ENCODE measurements at places on chromosomes 12 and 14. TPM values are rescaled to one million over a fixed set of nuclear protein-coding genes. Genes with fewer than 3 reads are reported as not detected.

Gene GPR135
- polyA plus RNA-seq: 2.3 TPM

Gene SLCO1B1
- not detected for polyA plus RNA-seq

Gene KRT82
- not detected for polyA plus RNA-seq

Gene TMEM63C
- 2.3 TPM for polyA plus RNA-seq

Gene ADAM21
- 0.60 TPM for polyA plus RNA-seq

Gene BICDL1
- 3.6 TPM for polyA plus RNA-seq

Gene CIDEB
- 13.7 TPM for polyA plus RNA-seq

Gene TMEM179
- 1.6 TPM for polyA plus RNA-seq

Gene LPAR5
- polyA plus RNA-seq: 1.3 TPM

Gene PNP
- 11.9 TPM for polyA plus RNA-seq

Gene KRT72
- polyA plus RNA-seq: not detected

Gene CMA1
- not detected for polyA plus RNA-seq

Gene RASAL1
- polyA plus RNA-seq: not detected

Gene OR2AP1
- not detected for polyA plus RNA-seq

Gene TAS2R8
- not detected for polyA plus RNA-seq

Gene CDKN1B
- 63.9 TPM for polyA plus RNA-seq

Gene GNG2
- polyA plus RNA-seq: 51.3 TPM

Gene MED6
- polyA plus RNA-seq: 30.4 TPM

Gene TMEM121
- polyA plus RNA-seq: 1.0 TPM

Gene KLRF1
- not detected for polyA plus RNA-seq

Gene TXNRD1
- 31.4 TPM for polyA plus RNA-seq

Gene APOF
- polyA plus RNA-seq: 0.09 TPM

Gene KERA
- 197 TPM for polyA plus RNA-seq

Gene GPR132
- 0.83 TPM for polyA plus RNA-seq

Gene TIGAR
- 7.3 TPM for polyA plus RNA-seq

Gene IL22
- not detected for polyA plus RNA-seq

Gene PRKD1
- 20.5 TPM for polyA plus RNA-seq

Gene ACOT6
- polyA plus RNA-seq: not detected

Gene FGF6
- 61.1 TPM for polyA plus RNA-seq

Gene ASIC1
- 8.1 TPM for polyA plus RNA-seq

Gene SPTB
- 110 TPM for polyA plus RNA-seq

Gene CEP128
- polyA plus RNA-seq: 3.3 TPM

Gene SLC6A13
- 1.3 TPM for polyA plus RNA-seq

Gene DBX2
- 0.21 TPM for polyA plus RNA-seq

Gene PRKAB1
- 27.1 TPM for polyA plus RNA-seq

Gene B3GNT4
- not detected for polyA plus RNA-seq

Gene TSPAN11
- 7.4 TPM for polyA plus RNA-seq

Gene AGAP2
- polyA plus RNA-seq: 9.0 TPM

Gene ANO4
- polyA plus RNA-seq: 0.68 TPM

Gene DLGAP5
- polyA plus RNA-seq: 12.8 TPM

Measured in muscle of back (tissue), 13 donors.